Ovary (tissue), 10 donors: ENCODE measurements at places on chromosomes 5 and 9.

GRCh38 chr9:69627281-69627680 is 44.9 kb downstream of the APBA1 start:
- no peak for DNase-seq

DNA sequence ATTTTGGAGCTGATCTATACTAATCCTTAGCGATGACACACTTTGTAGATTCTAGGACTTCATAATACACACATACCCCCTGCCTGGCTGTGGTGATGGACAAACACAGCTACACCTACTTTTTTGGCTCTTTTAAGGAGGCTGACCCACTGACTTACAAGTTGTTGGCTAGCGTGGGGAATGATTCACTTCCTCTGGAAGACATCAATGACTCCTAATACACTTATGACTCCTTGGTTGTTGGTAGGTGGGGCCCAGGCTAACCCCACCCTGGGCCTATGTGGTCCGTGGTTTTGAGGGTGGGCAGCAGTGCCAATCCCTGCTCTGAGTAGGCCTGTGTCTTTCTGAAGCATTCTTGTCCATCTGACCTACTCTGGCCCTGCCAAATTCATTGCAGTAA is 144.4 kb downstream of the SLC12A2 start:
- DNase-seq, result no peak

- DNase-seq, result no peak
These were observed 118.4 kb downstream of the GDNF start for GRCh38 chr5:37721447-37721871.

- DNase-seq, result no peak
These were observed 15.2 kb downstream of the SH3GLB2 start for GRCh38 chr9:129012893-129013448.

GRCh38 chr9:85276741-85277140 is 465.0 kb downstream of the AGTPBP1 start:
- DNase-seq, result no peak

DNA sequence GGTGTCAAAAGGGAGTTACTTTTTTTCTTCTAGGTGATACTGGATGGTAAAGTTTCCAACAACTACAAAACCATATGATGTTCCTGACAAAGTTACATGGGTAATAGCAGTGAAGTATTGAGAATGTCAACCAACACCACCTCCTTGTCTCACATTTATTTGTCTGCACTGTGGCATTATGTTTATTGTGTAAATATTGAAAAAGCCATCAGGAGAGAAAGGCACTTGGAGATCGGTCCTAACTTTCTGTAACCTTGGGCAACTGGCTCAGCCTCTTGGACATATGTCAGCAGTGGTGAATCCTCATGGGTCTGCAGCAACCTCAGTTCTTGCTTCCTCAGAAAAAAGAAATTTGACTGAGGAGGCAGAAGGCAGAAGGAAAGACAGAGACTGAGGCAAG is 50.0 kb upstream of the ICE1 start:
- no peak for DNase-seq
